Activated CD4-positive, alpha-beta T cell treated with anti-CD3 and anti-CD28 coated beads, Interleukin-2, amount 50 U/mL, for 48 hours (primary cell): ENCODE measurements at places on chromosomes 13 and 19.

- no peak for DNase-seq
Measured at GRCh38 chr13:19634256-19634740, 839 bp downstream of the MPHOSPH8 start.

GRCh38 chr19:11281356-11282049, 14.5 kb upstream of the TSPAN16 start:
- DNase-seq: no peak

- peak; percentile 82 for DNase-seq
Measured at GRCh38 chr19:33771384-33772101, 25.1 kb upstream of the KCTD15 start.

- DNase-seq: no peak
Measured at GRCh38 chr13:105672881-105673280, 862.6 kb downstream of the EFNB2 start.

GRCh38 chr13:26488236-26489003, 69.1 kb upstream of the WASF3 start:
- no peak for DNase-seq

GRCh38 chr13:48490241-48490640, 42.6 kb downstream of the RCBTB2 start:
- DNase-seq: no peak

DNA sequence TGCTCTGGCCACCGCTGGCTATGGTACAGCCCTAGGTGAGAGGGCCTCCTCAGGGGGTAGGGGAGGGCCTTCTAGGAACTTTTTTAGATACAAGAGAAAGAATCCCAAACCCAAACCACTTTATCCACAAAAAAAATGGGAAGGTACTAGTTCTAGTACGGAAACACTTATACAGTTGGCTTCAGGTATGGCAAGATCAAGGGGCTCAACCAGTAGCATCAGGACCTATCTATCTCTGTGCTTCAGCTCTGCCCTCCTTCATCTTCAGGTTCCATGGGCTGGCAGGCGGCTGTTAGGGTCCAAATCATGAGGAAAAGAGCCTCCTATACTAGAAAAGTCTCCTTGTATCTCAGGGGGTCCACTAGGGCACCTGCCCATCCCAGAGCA, 1.8 kb downstream of the MRI1 start:
- DNase-seq: no peak

- DNase-seq: no peak
Measured at GRCh38 chr13:98328511-98328910, 151.4 kb upstream of the RNF113B start.

DNA sequence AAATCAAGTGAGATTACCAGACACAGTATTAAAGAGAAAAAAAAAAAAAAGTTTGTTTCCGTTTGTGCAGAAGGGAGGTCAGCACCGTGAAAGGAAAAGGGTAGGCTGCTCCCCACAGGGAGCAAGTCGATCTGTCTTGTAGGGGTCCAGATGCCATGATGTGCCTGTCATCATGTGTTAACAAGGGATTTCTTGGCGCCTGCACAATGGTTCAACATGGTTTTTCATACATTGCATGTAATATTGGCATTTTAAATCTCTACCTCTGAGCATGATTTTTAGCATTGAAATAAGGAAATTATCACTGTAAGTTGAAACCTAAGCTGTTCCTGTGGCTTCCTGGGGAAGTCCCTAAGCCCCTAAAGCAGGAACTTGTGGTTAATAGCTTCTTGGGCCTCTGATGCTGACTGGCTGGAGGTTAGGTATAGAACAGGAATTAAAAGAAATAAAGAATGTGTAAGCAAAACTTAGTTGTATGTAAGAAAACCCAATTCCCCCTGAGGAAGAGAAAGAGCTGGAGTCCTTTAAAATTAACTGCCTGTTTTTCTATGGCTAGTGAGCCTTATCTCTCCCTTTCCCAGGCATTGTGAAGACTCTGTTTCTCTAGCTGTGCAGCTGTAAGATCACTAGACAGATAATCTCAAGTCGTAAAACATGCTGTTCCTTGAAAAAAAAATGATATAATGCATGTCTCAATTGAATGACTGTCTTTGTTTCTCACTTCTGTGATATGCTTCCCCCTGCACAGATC, 7.4 kb upstream of the FCGBP start:
- DNase-seq: no peak

GRCh38 chr13:66111628-66112027, 1118.5 kb downstream of the PCDH9 start:
- no peak for DNase-seq

- no peak for DNase-seq
Measured at GRCh38 chr13:89343165-89343564, 1672.0 kb downstream of the SLITRK5 start.

DNA sequence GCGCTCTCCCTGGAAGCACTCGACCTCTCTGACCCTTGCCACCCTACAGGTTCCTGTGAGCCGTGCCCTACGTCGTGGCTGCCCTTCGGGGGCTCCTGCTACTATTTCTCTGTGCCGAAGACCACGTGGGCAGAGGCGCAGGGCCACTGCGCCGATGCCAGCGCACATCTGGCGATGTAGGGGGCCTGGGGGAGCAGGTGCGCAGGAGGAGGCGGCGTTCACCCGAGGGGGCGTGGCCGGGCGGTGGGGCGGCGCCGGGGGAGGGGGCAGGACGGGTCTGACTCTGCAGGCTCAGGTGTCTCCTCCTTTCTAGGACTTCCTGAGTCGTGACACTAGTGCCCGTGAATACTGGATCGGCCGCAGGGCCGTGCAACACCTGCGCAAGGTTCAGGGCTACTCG, 26.4 kb downstream of the CLEC4M start:
- peak; percentile 19 for DNase-seq

- no peak for DNase-seq
Measured at GRCh38 chr13:93621051-93621450, 394.4 kb downstream of the GPC6 start.

DNA sequence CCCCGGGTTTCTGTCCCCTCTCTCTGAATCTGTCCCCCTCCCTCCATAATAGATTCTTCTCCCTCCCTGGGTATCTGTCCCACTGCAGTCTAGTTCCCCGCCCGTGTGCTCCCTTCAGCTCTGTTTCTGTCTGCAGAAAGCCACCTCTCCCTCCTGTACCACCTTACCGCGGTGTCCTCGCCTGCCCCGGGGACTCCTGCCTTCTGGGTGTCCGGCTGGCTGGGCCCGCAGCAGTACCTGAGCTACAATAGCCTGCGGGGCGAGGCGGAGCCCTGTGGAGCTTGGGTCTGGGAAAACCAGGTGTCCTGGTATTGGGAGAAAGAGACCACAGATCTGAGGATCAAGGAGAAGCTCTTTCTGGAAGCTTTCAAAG, 1.3 kb downstream of the FCGRT start:
- DNase-seq: no peak

DNA sequence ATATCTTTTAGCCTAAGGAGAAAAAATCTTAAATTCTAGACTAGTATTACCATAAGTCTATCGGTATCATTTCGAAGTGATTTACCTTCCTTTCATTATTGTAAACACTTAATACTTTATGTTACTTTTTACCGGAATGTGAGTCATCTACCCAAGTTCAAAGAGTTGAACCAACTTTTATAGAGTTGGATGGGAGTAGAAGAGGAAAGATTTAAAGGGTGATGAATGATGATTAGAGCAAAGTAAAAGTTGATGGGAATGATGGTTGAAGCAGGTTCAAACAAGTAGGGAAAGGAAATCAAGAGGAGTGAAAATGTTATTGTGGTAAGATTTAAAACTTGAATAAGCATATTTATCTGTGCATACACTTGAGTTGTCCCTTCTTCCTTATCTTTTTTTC, 11.3 kb upstream of the LPAR6 start:
- no peak for DNase-seq

DNA sequence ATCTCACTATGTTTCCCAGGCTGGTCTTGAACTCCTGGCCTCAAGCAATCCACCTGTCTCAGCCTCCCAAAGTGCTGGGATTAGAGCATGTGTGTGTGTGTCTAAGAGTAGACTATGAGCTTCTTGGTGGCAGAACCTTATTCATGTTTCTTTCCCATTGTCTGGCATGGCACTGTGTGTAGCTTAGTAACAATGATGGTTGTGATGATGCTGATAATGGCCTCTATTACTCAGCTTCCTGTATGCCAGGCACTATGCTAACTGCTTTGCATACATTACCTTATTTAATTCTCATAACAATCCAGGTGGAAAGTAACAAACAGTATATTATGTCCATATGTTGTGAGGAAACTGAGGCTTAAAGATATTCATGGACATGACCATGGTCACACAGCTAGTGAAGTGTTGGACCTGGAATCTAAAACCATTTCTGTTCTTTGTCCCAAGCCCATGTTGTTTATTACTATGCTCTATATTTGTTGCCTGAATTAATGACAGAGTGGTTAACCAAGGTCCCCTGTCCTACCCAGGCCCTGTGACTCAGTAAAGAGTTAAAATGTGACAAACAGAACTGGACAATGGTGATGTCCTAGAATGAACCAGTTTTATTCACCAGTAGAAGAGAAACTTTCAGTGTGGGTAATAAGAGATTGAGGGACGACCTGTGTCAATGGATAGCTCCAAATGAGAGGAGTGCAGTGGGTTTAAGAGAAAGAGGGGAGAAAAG, 109.6 kb downstream of the KLF5 start:
- no peak for DNase-seq

DNA sequence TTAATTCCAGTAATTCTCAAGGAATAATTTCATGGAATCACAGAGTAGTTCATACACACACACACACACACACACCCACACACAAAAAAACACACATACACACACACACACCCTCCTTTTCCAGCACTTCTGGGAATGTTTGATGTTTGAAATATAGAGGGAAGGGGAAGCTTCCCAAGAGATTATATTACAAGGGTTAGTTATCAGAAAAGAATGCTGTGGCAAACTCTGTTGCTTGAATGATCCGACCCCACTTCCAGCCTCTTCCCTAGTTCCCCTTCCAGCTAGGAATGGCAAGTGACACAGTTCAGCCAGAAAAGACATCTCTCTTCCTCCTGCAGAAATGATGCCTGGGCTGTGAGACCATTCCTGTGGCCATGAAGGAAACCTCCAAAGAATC, 49.9 kb downstream of the KCTD12 start:
- no peak for DNase-seq

- no peak for DNase-seq
Measured at GRCh38 chr13:113116871-113117271, 5.7 kb upstream of the F10 start.

GRCh38 chr19:5394551-5395505, 54.2 kb upstream of the PTPRS start:
- DNase-seq: no peak

DNA sequence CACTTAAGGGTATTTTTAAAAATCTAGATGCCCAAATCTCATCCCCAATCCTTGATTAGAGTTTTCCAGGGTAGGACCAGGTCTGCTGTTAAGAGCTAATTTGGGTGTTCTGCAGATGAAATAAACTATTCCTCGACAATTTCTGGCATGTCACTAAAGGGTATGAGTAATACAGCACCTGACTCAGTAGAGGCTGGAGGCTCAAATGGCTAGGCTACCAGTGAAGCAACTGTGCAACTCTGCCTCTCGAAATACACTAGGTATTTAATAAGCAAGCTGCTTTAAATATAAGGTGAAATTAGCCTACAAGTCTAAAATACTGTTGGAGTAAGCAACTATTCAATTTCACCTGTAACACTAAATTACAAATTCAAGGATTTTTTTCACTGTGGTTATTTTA, 1.5 kb downstream of the RNF6 start:
- DNase-seq: no peak

GRCh38 chr13:51232328-51232727, 10.1 kb downstream of the FAM124A start:
- no peak for DNase-seq

GRCh38 chr13:87680298-87680697, 9.1 kb downstream of the SLITRK5 start:
- DNase-seq: no peak

- DNase-seq: no peak
Measured at GRCh38 chr13:74048756-74049155, 85.4 kb downstream of the KLF12 start.

- DNase-seq: no peak
Measured at GRCh38 chr13:27791146-27791900, 960 bp upstream of the GSX1 start.

- DNase-seq: no peak
Measured at GRCh38 chr13:37534181-37534580, 64.4 kb downstream of the POSTN start.

GRCh38 chr13:84894749-84895148, 904.5 kb downstream of the SLITRK6 start:
- no peak for DNase-seq

DNA sequence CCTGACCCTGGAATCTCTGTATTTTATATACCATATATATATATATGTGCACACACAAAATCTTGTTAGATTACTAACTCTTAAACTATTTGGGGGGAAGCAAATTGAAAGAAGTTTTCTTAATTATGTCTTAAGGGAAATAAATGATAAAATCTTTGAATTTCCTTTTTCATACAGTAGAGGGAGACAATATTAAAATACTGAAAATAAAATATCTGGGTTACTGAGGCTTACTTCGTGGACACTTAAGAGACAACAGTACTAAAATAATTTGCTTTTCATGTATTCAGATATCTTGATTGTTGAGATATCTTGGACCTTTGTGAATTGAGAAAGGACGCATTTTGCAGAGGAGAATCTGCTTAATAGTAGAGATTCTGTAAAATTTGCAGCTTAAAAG, 17.0 kb downstream of the SUGT1 start:
- DNase-seq: no peak

GRCh38 chr13:100434010-100434763, 154.4 kb downstream of the GGACT start:
- no peak for DNase-seq

GRCh38 chr19:18795540-18795939, 4.4 kb upstream of the COMP start:
- no peak for DNase-seq

- DNase-seq: no peak
Measured at GRCh38 chr19:28569132-28570131, 643.5 kb downstream of the UQCRFS1 start.

- DNase-seq: no peak
Measured at GRCh38 chr19:13691569-13692435, 72.5 kb upstream of the MRI1 start.

GRCh38 chr13:22428188-22428828, 752.5 kb upstream of the SGCG start:
- DNase-seq: no peak

DNA sequence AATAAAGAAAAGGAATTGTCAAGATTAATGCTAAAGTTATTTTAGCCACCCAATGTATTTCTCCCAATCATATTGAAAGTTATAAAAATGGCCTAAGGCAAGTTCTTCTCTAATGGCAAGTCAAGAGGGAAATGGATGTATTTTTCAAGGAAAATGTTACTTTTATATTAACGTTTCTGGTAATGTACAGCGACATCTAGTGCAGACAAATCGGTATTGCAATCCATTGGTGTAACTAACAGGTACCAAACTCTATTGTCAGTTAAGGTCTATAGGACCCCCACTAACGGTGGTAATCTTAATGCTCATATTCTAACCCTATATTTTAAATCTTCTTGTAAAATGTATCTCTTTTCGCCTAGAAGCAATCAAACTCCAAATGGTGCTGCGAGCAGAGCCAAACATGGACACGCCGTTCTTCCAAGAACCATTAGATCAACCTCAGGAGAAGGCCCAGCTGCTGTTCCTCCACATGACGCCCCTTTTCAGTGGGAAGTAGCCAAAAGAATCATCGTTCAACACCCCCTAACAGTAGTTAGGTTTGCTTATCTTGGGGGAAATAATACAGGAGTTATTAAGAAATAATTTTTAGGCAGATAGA, 98.5 kb upstream of the PABPC3 start:
- DNase-seq: no peak

GRCh38 chr19:43480574-43480973, 15.2 kb upstream of the LYPD3 start:
- no peak for DNase-seq
